ENCODE measurements at places on chromosomes 4 and X.

- no peak for DNase-seq
These were observed 52.0 kb upstream of the TMSB15B start for GRCh38 chrX:103910430-103910829.

DNA sequence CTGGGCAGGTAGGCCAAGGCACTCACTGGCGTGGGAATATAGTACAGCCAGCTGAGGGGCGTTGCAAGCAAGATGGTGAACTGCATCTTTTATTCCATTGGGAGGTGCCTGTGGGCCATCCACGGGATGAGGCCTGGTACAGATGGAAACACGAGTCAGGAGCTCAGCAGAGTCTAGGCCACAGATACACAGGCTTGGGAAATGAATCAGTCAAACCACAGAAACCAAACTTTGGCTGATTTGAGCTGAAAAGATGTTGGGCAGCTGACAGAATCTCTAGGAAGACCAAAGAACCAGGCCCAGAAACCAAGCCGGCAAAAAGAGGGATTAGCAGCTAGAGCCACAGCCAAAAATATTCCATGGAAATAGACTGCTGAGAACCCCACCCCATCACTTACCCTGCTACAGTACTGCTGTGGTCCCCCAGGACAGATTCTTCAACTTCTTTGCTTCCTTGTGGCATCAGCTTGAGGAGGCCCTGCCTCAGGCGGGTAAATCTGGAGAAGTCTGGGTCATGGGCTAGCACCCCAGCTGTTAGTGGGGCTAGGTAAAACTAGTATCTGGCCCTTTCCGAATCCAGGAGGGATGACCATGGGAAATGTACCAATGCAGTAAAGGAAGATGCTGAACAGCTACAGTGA is 75.4 kb downstream of the TMEM131L start:
- no peak for DNase-seq

DNA sequence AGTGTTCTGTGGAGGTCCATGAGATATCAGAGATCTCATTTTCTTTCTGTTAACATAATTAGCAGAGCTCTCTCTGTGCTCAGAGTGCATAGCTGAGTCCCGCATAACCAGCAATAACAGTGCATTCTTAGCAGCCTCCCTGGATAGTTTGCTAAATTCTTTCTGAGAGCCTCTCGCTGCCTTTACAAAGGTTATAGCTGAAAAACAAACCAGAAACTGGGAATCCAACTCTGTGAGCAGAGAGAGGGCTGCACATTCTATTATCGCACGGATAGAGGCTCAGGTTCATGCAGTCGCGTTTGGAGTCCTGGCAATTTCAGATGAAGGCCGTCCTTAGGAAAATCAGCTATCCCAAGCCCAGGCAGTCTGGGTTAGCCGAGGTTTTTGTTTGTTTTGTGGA is 1.2 kb downstream of the ENPP6 start:
- no peak for DNase-seq

DNA sequence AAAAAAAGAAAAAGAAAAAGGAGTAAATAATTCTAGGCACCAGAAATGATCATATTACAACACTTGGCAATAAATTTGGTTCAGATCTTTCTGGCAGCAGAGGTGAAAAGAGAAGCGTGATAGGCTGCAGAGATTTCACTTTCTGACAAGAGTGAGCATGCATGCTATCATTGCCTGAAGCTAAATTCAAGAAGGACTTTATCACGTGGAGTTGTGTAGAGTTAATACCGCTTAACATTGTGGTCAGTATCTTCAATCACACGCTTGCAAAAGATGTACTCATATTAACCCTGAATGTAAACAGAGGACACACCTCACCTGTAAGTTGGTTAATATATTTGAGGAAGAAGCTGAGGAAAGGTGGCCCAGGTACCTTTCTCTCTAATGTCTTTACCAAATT is 31.4 kb upstream of the RBPJ start:
- DNase-seq: no peak

DNA sequence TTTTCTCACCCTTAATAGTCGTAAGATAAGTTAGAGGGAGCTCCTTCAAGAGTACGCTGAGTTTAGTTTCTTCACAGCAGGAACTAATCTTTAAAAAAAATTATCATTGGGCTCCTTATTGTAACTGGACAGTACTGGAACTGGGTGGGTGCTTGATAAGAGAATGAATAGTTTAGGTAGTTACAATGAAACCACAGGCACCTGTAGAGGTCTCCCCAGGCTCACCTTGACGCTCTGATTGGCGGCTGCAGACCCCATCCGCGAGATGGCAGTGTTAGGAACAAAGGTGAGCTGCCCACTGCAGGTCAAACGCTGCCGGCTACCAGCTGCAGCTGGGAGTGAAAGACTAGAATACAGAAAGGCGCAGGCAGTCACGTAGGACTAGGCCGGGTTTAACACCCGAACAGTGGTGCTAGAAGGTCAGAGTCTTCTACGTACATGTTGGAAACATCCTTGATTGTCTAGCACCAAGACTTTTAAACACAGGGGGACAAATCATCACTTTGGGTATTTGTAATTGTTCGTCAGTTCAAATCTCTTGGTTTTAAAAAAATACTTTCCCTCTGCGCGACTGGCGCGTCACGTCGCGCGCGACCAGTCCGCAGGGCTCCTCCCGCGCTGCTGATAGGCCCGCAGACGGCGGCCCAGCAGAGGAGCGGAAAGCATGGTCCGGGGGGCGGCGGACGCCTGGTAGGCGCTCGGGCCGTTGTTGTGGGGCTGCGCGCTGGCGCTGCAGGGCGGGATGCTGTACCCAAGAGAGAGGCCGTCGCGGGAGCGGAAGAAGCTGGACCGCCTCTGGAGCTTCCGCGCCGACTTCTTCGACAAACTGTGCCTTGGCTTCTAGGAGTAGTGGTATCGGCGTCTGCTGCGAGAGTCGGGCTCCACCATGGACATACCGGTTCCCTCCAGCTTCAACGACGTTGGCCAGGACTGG is 45.6 kb downstream of the SMARCA5 start:
- peak; percentile 79 for DNase-seq

DNA sequence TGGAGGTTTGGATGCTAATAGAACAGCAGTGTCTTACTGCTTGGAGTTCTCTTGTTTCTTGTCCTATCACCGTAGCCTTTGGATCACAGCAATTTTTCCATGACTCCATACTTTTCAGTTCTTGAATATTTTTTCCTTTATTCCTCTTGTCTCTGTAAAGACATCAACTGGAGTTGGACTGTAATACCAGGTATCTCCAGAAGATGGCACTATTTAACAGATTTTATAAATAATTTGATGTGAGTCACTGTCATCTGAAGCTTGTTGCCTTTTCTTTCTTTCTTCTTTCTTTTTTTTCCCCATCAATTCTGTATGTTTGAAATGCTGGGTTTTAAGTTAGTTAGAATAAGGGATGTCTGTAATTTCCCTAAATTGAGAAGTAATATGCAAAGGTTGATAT is 24.1 kb downstream of the HPRT1 start:
- no peak for DNase-seq

DNA sequence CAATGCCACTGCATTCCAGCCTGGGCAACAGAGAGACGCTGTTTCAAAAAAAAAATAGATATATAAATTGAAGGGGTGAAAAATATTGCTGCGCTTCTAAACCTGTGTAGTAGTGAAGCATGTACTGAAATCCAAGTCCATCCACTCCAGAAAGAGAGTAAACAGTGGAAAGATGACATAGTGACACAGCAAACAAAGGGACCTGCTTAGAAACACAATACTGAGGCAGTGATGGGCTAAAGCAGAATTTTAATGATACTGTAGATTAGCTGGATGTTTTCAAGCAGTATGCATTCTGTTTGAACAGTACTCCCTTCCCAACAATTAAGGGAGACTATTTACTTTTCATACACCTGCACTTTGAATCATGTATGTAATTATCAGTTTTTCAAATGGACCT is 42.5 kb downstream of the TFDP3 start:
- DNase-seq: no peak

DNA sequence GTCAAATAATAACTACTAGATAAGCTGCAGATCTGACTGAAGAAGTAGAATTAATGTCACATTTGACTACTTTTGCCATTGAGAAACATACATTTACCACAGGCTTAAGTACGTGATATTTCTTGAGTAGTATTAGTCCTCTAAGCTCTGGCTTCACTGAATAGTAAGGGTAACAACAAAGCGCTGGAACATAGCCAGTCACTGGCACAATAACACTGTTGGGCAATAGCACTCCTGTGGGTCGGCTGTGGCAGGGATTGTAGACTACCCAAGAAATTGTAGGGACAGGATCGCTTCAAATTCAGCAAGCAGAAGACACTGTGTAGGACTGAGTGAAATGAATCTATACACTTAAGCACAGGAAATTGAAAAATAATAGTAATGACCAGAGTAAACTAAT is 27.1 kb upstream of the IL15 start:
- DNase-seq: peak; percentile 50

GRCh38 chr4:144189121-144189520 is 48.6 kb upstream of the GYPA start:
- no peak for DNase-seq

DNA sequence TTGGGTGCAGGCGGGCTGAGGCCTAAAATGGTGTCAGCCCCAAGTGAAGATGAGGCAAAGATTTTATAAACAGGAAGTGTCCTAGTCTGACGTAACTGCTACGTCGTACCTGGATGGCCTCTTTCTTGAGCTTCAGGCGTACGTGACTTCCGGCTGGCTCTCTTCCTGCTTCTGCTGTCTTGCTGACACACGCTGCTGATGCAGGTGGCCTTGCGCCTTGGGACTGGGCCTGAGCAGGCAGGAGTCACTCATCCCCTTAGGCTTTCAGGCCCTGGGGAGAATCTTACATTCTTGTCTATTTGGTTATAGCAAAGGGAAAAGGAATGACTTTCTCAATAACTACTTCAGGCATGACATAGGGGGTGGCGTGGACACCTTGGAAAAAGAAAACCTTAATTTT is 20.1 kb upstream of the ABRAXAS1 start:
- DNase-seq: no peak

- DNase-seq: no peak
These were observed 290.4 kb upstream of the MAGEB16 start for GRCh38 chrX:35507701-35508100.

DNA sequence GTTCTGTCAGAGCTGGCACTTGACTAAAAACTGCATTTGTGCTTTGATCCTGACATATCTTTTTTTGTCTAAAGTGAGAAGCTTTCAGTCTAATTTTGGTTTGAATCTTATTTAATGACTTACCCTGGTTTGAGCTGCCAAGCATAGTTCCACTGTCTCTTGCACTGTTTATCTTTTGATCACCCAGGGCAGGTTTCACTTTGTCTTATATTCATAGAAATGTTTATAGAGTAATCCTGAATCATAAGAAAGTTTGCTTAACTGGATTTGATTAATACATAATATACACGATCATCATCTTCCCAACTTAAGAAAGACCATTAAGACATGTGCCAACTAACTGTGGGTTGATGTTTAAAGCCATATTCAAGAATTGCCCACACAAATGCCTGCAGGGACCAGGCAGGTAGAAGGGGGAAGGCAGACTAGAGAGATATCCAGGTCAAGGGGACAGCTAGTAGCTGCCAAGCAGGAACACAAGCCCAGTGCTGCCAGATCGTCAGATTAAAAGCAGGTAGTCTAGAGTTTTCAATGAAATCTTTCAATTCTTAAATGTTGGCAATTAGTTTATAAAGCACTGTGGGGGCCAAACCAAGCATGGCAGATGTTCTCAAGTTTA is 1.9 kb downstream of the GK start:
- no peak for DNase-seq

- DNase-seq: no peak
These were observed 271.0 kb upstream of the ARSJ start for GRCh38 chr4:114250439-114250891.

- DNase-seq: no peak
These were observed 31.6 kb upstream of the RPS6KA6 start for GRCh38 chrX:84219551-84219950.

- no peak for DNase-seq
These were observed 303.1 kb downstream of the ARHGAP24 start for GRCh38 chr4:85777908-85778631.

GRCh38 chrX:40068048-40068447 is 29.7 kb downstream of the BCOR start:
- no peak for DNase-seq

- no peak for DNase-seq
These were observed 90.4 kb downstream of the PHEX start for GRCh38 chrX:22122510-22122909.

- no peak for DNase-seq
These were observed 295.3 kb upstream of the CTSO start for GRCh38 chr4:156248917-156249316.

DNA sequence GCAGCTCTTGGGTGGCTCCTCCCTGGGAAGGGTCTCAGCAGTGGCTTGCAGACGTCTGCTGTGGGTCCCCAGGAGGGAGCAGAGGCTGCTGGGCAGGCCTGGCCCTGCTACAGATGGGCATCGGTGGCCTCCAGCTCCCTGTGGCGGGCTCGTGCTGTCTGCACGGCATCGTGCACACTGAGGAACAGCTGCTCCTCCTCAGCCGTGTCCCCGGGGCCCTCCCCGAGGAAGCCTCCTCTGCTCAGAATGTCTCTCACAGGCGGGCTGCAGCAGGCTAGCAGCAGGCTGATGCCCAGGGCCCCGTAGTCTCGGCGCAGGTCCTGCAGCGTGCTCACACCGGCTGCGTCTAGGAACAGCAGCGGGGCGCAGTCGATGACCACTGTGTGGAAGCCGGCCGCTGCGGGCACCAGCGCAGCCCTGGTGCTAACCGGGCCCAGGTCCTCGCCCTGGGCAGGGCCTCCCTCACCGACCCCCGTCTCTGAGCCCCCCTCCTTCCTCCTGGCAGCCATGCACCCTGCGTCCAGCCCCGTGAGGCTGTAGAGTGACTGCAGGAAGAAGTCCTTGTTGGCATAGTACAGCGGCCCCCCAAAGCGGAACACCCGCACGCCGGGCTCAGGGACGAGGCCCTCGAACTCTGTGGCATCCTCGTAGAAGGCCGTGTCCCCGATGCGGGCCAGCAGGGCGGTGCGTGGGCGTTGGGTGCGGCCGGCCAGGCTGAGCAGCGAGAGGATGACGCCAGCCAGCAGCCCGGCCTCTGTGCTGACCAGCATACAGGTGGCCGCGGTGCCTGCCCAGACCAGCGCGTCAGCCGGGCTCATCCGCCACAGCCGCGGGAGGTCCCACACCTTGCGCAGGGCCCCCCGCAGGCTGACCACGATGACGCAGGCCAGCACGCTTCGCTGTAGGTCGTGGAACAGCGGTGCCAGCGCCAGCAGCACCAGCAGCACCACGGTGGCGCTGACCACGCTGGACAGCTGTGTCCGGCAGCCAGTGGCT is 2.2 kb downstream of the IDUA start:
- DNase-seq: no peak

- no peak for DNase-seq
These were observed 784.4 kb downstream of the RPA4 start for GRCh38 chrX:97668126-97668525.

Measured in lower lobe of right lung (tissue), 2 donors.